Breast epithelium (tissue), 4 donors: ENCODE measurements at places on chromosomes 5 and 9. TPM values are rescaled to one million over a fixed set of nuclear protein-coding genes. Genes with fewer than 3 reads are reported as not detected.
A peak's percentile ranks its signal among the peaks of the same experiment; 100 is the strongest.

Gene INVS
- 30.7 TPM for total RNA-seq

Gene ARL14EPL
- not detected for total RNA-seq

Gene SLCO6A1
- total RNA-seq: not detected

Gene OLFM1
- 17.4 TPM for total RNA-seq

Gene CAMK2A
- total RNA-seq: not detected

Gene OGN
- 14.1 TPM for total RNA-seq

Gene CDKN2AIPNL
- 16.2 TPM for total RNA-seq

Gene PCDHGC3
- total RNA-seq: 35.1 TPM

Gene NDUFS6
- total RNA-seq: 48.0 TPM

Gene NUP214
- total RNA-seq: 47.5 TPM

Gene SLC36A1
- 14.1 TPM for total RNA-seq

GRCh38 chr9:128108269-128109049 is 19.1 kb downstream of the PTGES2 start:
- DNase-seq: no peak

- DNase-seq: no peak
Observed at GRCh38 chr5:157959370-157959769, 100.4 kb upstream of the CLINT1 start.

GRCh38 chr5:157596487-157596886 is 20.9 kb upstream of the ADAM19 start:
- DNase-seq: no peak

DNA sequence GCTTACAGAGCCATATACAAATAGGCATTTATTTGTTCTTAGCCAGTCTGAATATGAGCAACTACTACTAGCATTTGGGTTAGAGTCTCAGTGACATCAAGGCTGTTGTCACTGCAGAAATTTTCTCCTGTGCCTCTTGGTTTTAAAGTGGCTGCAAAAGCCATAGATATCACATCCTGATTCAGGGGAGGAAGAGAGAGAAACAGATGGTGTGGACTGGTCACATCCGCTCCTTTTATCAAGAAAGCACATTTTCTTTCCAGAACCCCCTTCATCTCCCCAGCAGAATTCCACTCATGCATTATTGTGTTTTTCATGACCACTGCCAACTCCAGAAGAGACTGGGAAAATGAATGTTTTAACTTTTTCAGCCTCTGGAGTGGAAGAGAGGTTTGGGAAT is 69.8 kb downstream of the PTTG1 start:
- no peak for DNase-seq

DNA sequence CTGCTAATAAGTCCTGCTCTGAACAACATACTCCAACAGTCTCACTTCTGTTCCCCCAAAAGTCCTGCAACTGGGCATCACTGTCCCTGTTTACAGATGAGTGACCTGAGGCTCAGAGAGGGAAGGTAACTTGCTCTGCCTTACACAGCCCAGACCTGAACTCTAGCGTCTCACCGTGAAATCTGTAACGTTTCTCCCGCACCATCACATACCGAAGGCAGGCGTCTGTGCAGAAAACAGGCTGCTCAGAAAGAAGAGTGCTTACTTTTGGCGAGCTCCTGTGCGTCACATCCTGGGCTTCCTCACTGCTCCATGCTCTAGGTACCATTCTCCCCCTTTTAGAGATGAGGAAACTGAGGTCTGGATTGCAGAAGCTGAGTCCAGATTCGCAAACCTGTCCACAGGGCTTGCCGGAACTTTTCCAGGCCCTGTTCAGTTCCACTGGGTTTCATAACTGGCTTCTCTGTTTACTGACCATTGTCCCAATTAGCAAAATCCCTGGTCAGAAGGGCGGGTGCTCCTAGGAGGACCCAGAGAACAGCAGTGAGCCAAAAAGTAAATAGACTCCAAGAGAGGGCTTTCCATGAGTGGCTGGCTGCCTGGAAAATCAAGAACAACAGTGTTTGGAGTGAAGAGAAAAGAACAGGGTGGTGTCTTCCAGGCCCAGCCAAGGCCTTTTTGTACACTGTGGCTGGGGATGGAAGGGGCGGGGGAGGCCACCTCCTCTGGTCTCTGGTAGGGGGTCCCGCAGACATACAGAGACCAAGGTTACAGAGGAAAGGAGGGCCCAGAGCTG is 27.1 kb downstream of the GSN start:
- peak; percentile 52 for DNase-seq

GRCh38 chr9:95025213-95026147 is 292.0 kb downstream of the FANCC start:
- DNase-seq: no peak
